ENCODE measurements at places on chromosomes 12 and 14.

DNA sequence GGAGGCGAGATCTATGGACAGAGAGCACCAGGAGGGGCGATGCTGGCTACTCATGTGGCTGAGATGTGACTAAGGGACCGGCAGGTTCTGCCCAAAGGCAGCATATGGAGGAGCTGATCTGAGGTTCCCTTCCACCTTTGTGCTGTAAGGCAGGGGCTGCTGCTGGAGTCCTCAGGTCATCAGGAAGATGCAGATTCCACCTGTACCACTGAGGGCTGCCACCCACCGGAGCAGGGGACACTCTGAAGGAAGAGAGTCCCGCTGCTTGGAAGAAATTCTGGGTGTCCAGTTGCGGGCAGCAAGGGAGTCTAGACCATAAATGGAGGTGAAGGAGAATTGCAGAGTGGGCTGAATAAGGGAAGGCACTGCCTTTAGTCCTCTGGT, 55.3 kb downstream of the PLEKHG3 start:
- H3K36me3 ChIP-seq = no peaks in the 10 kb centered on the region
- H3K27ac ChIP-seq = no peak overlapping the region
- ATAC-seq = no peak
- H3K27me3 ChIP-seq = no peaks in the 10 kb centered on the region
- no peak overlapping the region for H3K4me3 ChIP-seq

DNA sequence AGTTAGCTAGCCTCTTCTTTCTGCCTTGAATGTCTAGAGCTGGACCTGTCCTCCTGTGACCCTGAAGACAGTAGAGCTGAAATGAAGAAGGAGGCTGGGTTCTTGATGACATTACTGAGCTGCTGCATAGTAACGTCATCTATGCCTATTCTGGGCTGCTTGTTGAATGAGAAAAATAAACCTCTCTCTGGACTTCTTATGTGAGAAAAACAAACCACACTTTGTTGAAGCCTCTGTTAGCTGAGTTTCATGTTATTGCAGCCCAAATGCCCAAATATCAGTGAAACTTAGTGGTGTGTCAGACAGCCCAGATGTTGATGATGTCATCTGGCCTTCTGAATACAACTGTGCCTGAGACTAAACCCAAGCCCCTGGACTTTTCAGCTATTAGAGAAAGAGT, 67.0 kb upstream of the MAX start:
- peak overlapping the region; percentile 45 for H3K27ac ChIP-seq
- no peaks in the 10 kb centered on the region for H3K36me3 ChIP-seq
- ATAC-seq = peak; percentile 17

- no peak for ATAC-seq
- H3K4me3 ChIP-seq = no peak overlapping the region
- H3K36me3 ChIP-seq = no peaks in the 10 kb centered on the region
- no peak overlapping the region for H3K27ac ChIP-seq
Measured at GRCh38 chr12:16454481-16454880, 107.0 kb downstream of the MGST1 start.

- ATAC-seq = peak; percentile 42
- no peaks in the 10 kb centered on the region for H3K27me3 ChIP-seq
- H3K4me3 ChIP-seq = peak overlapping the region; percentile 29
- H3K36me3 ChIP-seq = no peaks in the 10 kb centered on the region
Measured at GRCh38 chr12:124543052-124543589, 24.3 kb downstream of the NCOR2 start.

DNA sequence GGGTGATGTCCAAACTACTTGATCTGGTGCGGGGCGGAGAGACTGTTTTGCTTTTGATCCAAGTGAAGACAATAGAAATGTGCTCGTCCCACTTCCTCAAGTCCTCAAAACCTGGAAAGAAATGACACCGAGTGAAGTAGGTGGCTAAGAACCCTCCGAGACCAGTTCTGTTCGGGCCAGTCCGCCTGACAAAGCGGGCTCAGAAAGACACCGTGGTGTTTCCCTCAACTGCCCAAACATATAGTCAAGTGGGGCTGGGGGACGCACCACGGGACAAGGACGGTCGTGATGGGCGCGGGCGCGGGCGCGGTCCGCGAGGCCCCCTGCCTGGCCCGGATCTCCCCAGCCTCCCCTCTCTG, 1.6 kb downstream of the PHLDA1 start:
- H3K4me1 ChIP-seq = peaks cover 27% of the 10 kb centered on the region
- peak overlapping the region; percentile 76 for H3K4me3 ChIP-seq
- peak overlapping the region; percentile 96 for H3K27ac ChIP-seq
- no peaks in the 10 kb centered on the region for H3K36me3 ChIP-seq
- no peaks in the 10 kb centered on the region for H3K27me3 ChIP-seq

DNA sequence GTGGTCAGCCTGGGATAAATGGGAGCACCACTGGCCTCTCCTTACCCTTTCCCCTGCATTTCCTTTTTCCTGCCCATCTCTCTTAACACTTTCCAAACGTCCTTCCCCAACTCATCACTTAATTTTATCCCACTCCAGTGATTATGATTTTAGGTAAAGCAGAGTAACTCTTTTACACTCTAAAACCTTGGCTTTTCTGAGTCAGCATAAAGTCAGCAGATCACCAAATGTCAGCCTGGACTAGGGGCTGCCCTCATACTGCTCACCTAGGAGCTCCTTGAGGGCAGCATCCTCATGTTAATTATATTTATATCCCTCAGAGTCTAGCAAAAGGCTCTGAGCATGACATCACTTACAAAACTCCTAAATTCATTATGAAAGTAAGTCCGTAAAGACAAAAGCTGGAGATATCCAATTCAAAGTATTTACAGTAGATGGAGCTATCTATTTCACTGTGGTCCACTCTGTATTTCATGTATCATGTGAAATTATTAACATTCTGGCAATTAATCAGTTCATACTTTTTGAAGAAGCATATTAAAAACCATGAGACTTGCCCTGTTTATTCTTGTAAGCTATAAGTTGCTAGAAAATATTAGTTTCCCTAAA, 17.0 kb upstream of the DICER1 start:
- H3K4me1 ChIP-seq = no peaks in the 10 kb centered on the region
- H3K4me3 ChIP-seq = no peak overlapping the region
- H3K27me3 ChIP-seq = no peaks in the 10 kb centered on the region
- no peak for ATAC-seq

DNA sequence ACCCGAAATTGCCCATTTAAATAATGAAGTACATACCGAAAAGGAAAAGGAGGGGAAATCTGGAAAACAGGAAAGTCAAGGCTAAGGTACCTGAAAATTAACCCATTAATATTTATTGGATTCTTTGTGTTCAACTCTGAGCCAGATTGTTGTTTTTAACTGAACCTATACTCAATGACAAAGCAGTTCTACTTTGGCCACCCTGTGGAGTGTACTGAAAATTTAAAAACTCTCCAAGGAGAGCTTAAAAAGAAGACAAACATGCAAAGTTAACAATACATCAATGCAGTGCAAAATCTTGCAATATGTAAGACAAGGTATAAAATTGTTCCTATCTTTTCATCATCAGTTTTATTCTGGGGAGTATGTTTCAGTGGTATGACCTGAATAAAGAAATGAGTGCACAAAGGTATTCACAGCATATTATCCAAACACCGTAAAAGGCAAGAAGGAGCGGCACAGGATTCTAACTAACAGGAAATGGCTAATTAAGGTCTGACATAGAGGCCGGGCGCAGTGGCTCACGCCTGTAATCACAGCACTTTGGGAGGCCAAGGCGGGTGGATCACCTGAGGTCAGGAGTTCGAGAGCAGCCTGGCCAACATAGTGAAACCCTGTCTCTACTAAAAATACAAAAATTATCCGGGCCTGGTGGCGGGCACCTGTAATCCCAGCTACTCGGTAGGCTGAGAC, 1.7 kb downstream of the USP44 start:
- no peaks in the 10 kb centered on the region for H3K27me3 ChIP-seq
- H3K4me3 ChIP-seq = peak overlapping the region; percentile 80
- no peak overlapping the region for H3K27ac ChIP-seq
- no peak for ATAC-seq
- peaks cover 15% of the 10 kb centered on the region for H3K4me1 ChIP-seq

- no peak for ATAC-seq
- peaks cover 17% of the 10 kb centered on the region for H3K36me3 ChIP-seq
- H3K27ac ChIP-seq = no peak overlapping the region
- H3K27me3 ChIP-seq = peaks cover 13% of the 10 kb centered on the region
- peaks cover 12% of the 10 kb centered on the region for H3K4me1 ChIP-seq
Measured at GRCh38 chr14:99670361-99671234, 13.5 kb upstream of the CYP46A1 start.

GRCh38 chr14:49766839-49767238, 1.1 kb upstream of the KLHDC2 start:
- ATAC-seq = no peak
- H3K36me3 ChIP-seq = no peaks in the 10 kb centered on the region
- H3K4me3 ChIP-seq = peak overlapping the region; percentile 98
- H3K27ac ChIP-seq = peak overlapping the region; percentile 97
- no peaks in the 10 kb centered on the region for H3K27me3 ChIP-seq

GRCh38 chr14:59249029-59249428, 60.6 kb downstream of the DAAM1 start:
- peak overlapping the region; percentile 60 for H3K27ac ChIP-seq
- H3K4me1 ChIP-seq = peaks cover 92% of the 10 kb centered on the region
- no peak overlapping the region for H3K4me3 ChIP-seq

DNA sequence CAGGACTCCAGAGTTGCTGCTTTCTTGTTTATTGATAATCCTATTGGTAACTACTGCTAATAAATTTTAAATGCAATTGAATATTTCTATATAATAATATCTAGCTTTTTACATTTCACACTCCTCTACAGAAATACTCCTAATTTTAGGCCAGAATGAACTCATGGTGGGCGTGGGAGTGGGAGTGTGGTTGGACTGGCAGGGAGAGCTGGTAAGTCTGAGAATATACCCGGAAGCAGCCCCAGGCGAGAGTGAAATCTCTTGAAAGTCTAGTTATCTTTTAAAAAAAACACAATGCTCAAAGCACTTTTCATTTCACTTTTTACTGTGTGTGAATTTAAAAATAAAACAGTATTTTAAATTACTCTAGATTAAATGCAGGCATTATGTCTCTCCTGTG, 4.7 kb downstream of the TMEM263 start:
- no peaks in the 10 kb centered on the region for H3K27me3 ChIP-seq
- H3K36me3 ChIP-seq = peaks cover 11% of the 10 kb centered on the region
- H3K4me3 ChIP-seq = no peak overlapping the region
- no peak overlapping the region for H3K27ac ChIP-seq
- peaks cover 7% of the 10 kb centered on the region for H3K4me1 ChIP-seq

DNA sequence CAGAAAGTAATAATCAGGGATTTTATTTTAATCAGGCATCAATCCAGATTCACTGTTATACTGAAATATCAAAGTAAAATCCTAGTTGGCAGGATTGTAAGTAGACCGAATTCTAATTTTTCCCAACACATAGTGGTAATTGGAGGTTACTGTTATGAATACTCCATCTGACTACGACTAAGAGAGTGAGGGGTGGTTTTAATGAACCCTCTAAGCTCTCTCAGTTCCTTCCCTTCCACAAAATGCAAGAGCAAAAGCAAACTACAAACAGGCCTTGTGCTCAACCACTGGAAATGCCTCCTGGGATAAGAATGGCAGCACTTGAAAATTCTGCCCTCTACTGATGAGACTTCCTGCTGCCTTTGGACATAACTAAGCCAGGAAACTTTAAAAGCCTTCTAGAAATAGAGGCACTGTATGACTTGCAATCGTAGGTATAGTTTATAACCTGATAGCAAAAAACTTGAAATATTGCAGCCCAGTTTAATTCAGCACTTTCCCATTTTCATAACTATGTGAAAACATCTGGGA, 184.8 kb downstream of the SLC16A7 start:
- H3K27me3 ChIP-seq = no peaks in the 10 kb centered on the region
- no peak overlapping the region for H3K4me3 ChIP-seq
- no peaks in the 10 kb centered on the region for H3K36me3 ChIP-seq
- ATAC-seq = no peak

GRCh38 chr12:88401155-88401554, 179.1 kb downstream of the KITLG start:
- no peak overlapping the region for H3K27ac ChIP-seq
- peaks cover 11% of the 10 kb centered on the region for H3K4me1 ChIP-seq
- no peaks in the 10 kb centered on the region for H3K36me3 ChIP-seq
- H3K4me3 ChIP-seq = no peak overlapping the region
- ATAC-seq = no peak

DNA sequence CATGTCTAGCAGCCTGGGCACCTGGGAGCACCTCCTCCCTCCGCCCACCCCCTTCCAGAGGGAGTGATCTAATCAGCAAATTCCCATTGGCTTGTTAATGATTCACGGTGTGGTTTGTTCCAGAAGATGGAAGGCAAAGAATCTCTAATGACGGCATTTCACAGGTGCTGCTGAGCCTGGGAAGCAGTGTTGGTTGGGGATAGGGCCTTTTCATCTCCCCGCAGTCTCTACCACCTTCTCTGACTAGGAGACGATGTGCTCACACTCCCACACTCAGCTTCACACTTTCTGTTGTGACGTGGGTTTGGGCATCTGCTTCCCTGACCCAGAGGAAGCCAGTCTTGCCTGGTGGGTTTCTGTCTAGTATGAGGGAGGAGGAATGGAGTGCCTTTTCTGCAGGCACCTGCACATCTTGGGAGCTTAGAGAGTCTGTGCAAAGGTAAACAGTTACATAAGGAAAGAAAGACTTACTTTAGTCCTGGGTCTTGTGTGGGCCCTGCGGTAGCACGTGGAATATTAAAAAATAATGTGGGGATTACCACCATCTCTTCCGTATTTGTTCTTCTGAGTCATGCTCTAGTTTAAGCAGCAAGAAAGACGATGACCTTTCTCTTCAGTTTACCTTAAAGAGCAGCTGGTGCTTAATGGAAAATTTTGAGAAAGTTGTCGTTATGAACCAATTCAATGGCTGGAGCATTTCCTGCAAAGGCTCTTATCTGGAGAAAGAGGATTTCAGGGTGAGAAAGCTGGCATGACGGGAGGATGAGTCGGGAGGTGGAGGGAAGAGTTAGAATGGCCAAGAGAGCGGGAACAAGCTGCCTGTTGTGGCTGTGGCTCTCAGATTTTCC, 70.6 kb upstream of the ARHGAP5 start:
- H3K27ac ChIP-seq = no peak overlapping the region
- no peaks in the 10 kb centered on the region for H3K36me3 ChIP-seq
- H3K4me1 ChIP-seq = peaks cover 22% of the 10 kb centered on the region

DNA sequence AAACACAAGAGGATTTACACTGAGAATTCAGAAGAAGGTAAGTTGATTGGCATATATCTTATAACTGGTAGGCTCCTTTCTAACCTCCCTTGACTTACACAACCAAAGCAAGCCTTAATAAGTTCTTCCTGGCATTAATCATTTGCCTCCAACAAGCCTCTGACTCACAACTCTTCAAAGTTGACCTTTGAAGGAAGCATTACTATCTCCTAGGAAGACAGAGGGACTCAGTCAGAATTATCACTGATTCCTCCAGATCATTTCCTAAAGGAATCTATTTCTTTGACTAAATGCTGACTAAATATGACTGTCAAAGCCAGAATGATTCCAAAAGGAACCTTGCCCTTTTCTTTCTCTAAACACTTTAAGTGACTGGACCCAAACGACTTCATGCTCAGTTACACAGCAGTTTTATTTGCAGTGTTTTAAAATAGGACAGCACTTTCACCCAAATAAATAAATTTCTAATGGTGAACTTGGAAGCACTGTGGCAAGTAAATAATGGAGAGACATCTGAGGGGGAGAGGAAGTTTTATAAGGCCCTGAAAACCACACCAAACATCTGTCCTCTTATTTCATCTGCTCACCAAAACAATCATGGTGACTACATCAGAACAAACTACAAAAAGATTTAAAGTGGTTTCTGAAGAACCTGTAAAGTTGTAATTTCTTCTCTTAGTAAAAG, 128.2 kb downstream of the KLHL28 start:
- H3K4me3 ChIP-seq = no peak overlapping the region
- no peak for ATAC-seq
- no peak overlapping the region for H3K27ac ChIP-seq
- no peaks in the 10 kb centered on the region for H3K27me3 ChIP-seq
- H3K4me1 ChIP-seq = no peaks in the 10 kb centered on the region
- no peaks in the 10 kb centered on the region for H3K36me3 ChIP-seq

- no peaks in the 10 kb centered on the region for H3K36me3 ChIP-seq
- no peak for ATAC-seq
- no peaks in the 10 kb centered on the region for H3K4me1 ChIP-seq
- no peak overlapping the region for H3K4me3 ChIP-seq
Measured at GRCh38 chr14:100398044-100398443, 74.9 kb downstream of the SLC25A47 start.

Measured in gastroesophageal sphincter (tissue), 4 donors.